GOT3 (cell line): ENCODE measurements at places on chromosomes 5 and 9.

DNA sequence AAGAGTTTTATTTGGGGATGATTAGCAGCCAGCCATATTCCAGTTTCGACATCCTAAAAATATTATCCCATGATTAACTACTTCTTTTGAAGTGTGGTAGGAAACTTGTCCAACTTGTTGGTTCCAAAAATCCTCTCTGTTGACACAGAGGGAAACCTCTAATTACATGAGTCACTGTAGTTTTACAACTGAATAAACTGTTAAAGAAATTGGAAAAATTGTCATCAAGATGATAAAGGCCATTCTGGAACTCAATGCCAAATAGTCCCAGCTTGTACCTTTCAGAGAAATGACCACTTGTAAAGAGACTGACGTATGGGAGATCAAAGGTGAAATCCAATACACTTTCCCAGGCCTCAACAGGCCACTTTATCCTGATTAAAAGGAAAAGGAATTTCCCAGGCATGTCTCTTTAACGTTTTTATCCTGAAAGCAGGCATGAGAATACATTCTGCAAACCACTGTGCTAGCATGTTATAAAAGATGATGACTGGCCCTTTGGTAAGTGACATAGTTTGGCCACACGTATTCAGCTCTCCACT is 261.6 kb downstream of the GLIS3 start:
- DNase-seq, result no peak

GRCh38 chr5:1280177-1281037 is 14.5 kb downstream of the TERT start:
- no peak for DNase-seq

GRCh38 chr5:1208743-1209488 is 7.5 kb downstream of the SLC6A19 start:
- no peak for DNase-seq

GRCh38 chr9:100774962-100775361 is 197.1 kb downstream of the CAVIN4 start:
- no peak for DNase-seq

DNA sequence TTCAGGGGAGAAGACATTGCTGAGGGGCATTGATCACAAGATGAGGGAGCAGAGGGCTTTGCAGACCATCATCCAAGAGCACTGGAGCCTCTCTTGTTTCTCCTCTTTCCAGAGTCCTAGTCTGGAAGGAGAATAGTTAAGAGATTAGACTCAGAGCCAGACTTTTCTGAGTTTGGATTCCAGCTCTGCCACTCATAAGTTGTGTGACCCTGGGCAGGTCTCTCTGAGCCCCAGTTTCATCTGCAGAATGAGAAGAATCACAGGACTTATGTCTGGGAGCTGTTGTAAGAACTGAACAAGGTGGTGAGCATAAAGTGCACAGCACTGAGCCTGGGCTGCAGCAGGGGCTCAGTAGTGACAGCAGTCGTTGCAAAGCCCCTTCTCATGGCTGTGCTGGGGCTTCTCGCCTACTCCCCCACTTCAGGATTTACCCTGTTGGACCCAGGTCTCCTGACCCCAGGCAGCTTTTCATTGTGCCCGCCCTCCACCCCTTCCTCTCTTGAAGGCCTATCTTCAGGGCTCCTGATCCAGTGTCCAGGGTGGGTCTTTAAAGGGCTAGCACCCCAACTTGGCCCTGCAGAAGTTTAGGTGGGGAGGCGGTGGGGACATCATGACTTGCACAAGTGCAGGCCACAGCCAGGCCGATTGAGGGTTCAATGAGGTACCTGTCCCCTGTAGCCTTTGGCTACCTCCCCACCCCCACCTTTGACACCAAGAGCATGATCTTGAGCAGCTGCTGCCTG is 1.5 kb downstream of the SYNPO start:
- no peak for DNase-seq

DNA sequence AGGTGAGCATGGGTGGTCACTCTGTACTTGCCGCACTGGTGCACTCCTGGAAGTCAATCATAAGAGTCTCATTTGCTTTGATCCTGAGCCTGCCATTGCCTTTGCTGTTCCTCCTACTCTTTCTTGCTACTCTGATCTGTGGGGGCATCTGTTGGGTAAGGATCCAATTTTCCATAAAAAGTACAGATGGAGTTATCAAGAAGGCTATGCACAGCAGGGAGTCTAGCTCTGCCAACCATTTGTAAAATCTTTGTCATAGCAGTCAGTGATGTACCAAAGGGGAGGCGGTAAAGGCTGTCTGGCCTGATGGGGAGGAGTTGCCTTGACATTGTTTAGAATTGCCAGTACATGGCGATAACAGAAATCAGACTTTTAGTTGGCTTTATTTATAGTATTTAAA is 109.0 kb upstream of the PLPPR1 start:
- no peak for DNase-seq

- DNase-seq, result peak; percentile 95
Measured at GRCh38 chr5:127030259-127031146, at the start of gene MARCHF3. Gene MARCHF3 (minus strand): TSS chr5:127030558. CDS start chr5:126918171, 112,387 bp downstream.

GRCh38 chr5:134085411-134085810 is 29.1 kb upstream of the TCF7 start:
- no peak for DNase-seq

DNA sequence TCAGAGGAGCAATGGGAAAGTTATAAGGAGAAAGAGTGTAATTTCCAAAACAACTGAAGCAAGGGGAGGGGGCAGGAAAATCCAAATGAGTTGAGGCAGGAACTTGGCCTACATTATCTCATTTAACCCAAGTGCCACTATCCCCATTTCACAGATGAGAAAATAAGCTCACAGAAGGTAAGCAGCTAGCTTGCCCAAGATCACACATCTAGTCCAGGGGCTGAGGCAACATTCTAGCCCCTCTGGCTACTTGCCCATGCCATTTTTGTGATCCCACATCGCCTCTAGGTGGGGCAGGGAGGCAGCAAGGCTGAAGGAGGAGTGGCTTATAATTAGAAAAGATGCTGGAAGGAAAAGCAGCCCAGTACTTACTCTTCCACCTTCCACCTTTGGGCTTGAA is 2.6 kb upstream of the PSIP1 start:
- DNase-seq, result no peak

GRCh38 chr9:107614765-107615164 is 125.2 kb upstream of the KLF4 start:
- no peak for DNase-seq

- DNase-seq, result no peak
Measured at GRCh38 chr5:65927503-65928321, 1.3 kb downstream of the ERBIN start.

GRCh38 chr5:163094492-163095180 is 342.8 kb upstream of the CCNG1 start:
- DNase-seq, result no peak

DNA sequence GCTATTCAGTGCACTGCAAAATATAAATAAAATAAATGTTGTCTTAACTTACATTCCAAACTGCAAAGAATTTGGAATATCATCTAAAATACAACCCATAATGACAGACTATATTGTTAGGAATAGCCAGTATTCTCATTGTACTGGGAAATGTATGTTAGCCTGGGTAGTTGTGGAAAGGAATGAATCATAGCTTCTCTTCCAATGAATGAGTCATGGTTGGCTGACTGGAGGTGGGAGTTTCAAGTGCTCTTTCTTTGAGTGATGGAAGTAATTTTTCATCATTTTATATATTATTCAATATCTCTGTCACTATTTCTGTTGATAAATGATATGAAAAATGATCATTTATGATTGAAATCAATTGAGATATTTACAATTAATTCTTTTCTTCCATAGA is 158.6 kb upstream of the ARRDC3 start:
- DNase-seq, result no peak

DNA sequence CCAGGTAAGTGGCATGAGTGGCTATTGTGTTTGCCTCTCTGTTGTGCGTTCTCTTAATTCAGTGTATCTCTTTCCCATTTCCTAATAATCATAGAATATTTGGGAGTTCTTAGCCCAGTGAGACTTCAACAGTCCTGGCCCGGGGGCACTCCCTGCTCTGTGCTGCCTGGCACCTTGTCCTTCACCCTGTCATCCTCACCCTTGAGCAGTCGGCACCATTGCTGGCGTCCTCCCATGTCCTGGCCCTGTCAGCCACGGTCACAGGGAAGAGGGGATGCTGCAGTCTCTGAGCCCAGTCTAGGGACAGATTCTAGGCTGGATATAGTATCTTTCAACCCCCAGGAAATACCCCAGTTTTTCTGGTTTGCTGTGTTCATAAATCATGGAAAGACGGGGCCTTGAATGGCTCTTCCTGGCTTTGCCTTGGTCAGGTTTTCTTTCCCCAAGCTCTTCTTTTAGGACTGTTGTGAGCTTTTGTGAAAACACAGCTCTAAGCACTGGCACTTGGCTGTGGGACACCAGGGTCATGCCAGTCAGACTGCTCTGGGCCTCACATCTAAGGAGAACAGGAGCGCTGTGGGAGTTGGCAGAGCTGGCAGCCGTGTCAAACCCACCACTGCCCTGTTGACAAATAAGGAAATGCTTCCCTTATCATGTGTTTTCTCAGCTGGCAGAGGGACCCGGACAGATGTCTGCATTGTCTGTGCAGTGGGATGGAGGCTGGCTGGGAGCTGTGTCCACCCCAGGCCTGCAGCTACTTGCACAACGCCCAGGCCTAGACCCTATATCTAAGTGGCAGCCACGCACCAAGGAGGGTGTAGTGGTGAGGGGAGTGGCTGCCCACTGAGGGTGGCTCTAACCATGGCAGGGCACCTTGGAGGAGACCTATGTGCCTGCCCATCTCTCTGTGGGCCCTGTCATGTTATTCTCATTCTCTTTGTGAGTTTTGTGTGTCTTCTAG is 378.6 kb downstream of the ICE1 start:
- no peak for DNase-seq

DNA sequence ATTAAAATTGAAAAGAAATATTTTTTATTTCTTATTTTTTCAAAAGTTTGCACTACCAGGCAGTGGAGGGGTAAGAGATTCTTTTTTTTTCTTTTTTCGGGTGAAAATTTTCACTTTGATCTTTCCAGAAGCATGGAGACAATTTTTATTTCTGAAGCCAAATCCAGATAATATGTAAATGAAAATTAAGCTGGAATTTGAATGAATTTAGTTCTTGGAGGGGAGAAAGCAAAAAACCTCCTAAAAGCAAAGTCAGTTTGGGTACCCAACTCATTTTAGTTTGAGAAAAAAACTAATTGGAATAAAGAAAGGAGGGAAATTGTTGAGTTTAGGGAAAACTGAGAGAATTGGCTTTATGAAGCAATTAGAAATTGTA is 872 bp downstream of the ZNF618 start:
- DNase-seq, result no peak

- DNase-seq, result no peak
Measured at GRCh38 chr5:147737921-147738320, 44.6 kb downstream of the JAKMIP2 start.

DNA sequence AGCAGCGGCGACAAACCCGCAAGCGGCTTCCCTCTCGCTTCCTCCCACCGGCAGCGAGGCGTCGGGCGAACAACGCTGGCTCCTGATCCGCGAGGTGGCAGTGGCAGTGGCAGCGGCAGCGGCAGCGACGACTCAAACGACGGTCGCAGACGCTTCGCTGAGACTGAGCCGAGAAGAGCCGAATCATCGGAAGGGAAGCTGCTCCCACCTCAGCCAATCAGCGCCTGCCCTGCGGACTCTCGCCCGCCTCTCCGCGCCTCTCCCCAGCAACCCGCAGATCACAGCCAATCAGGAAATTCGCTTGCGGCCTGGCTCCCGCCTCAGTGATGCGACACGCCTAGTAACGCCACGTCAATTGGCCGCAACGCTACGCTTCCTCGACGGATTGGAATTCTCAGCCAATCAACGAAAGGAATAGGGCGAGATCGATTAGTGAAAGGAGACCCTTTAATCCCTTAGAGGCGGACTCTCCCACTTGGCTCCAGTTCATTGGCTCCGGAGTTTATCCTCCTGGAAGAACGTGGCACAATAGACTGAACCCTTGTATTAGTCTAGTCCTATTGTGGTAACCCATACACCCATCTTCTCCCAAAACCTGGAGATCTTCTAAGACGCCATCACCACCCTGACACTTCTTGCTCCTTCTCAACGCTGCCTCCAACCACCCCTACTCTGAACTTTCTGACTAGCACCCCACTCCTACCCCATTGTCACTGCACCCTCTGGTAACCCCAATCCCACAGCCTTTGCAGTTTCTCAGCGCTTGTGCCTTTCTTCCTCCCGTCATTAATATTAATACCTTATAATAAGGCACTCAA is at the start of gene VCP:
TSS of gene VCP (minus strand) at position 165 of the 818 bp plus-strand sequence. CDS start 272 bp downstream, outside the sequence.
- DNase-seq, result peak; percentile 78

DNA sequence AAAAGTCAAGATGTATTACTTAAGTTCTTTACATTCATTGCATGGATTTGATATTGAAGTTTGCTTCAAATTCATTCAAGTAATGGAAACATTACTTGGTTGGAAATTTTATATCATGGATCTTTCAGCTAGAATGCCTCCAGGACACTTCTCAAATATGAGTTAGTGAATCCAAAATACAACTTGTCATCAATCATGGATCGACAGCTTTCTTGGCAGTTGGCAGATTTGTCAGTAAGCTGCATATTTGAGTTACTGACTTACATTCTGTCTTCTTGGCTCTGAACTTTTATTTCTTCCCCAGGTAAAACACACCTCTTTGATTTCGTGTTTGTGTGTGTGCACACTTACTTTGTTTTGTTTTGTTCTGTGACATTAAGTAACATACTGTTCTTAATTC is 1171.1 kb downstream of the TAF11L14 start:
- no peak for DNase-seq

GRCh38 chr9:126932871-126933321 is 18.3 kb downstream of the RALGPS1 start:
- DNase-seq, result no peak

GRCh38 chr5:179292681-179293635 is 52.3 kb downstream of the ADAMTS2 start:
- no peak for DNase-seq

GRCh38 chr5:67215519-67216471 is 19.2 kb upstream of the CD180 start:
- DNase-seq, result no peak

GRCh38 chr9:129113645-129114304 is 2.6 kb downstream of the PTPA start:
- DNase-seq, result no peak

- DNase-seq, result peak; percentile 61
Measured at GRCh38 chr5:52787600-52788504, at the start of the genes ITGA1 and PELO. Gene ITGA1 (plus strand): TSS chr5:52787916. CDS start chr5:52788354, 438 bp downstream. Gene PELO (plus strand): TSS chr5:52787916. CDS start chr5:52800395, 12,479 bp downstream.

DNA sequence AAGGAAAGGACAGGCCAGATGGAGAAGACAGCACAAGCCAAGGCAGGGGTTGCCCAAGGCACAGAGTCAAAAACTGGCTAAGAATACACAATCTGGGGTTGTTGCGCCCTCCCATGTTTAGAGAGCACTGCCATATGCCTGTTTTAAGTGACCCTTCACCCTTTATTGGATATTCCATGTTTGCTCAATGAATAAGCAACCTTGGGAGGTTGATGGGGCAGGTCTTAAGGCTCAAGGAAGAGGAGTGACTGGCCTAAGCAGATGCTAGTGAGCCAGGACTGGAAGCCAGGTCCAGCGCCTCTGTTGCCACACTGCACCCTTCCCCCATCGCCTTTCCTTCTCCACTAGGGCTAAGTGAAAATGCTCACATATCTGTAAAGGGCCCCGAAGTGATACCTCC is 6.7 kb downstream of the TXN start:
- DNase-seq, result no peak
